ENCODE measurements at places on chromosomes 16 and 17.
A peak's percentile ranks its signal among the peaks of the same experiment; 100 is the strongest.

- DNase-seq = no peak
Measured at GRCh38 chr17:59367657-59368045, 36.2 kb downstream of the YPEL2 start.

- no peak for DNase-seq
Measured at GRCh38 chr16:12917653-12918052, 16.3 kb downstream of the SHISA9 start.

- no peak for DNase-seq
Measured at GRCh38 chr17:53191878-53192277, 630.8 kb upstream of the KIF2B start.

- no peak for DNase-seq
Measured at GRCh38 chr17:78137392-78138203, 7.0 kb downstream of the TMC8 start.

DNA sequence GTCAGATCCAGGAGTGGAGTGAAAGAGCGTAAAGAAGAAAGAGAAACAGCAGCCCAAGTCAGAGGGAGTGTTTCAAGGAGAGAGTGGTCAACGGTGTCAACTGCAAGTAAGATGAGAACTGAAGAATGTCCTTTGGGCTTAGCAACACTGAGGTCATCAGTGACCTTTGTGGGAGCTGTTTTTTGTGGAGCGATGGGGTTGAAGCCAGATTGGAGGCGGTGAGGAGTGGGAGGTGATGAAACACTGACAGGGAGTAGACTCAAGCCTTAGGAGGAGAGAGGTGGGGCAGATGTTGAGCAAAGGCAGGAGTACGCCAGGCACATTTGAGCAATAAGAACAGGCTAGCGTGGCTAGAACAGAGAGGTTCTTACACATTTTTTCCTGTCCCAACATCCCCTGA lies 103.7 kb upstream of the GNAO1 start:
- no peak for DNase-seq

- DNase-seq = no peak
Measured at GRCh38 chr17:28711723-28712031, at the start of gene PROCA1. Gene PROCA1 (minus strand): TSS chr17:28711888. CDS start chr17:28711660, 228 bp downstream.

- no peak for DNase-seq
Measured at GRCh38 chr17:8488901-8489300, 53.2 kb downstream of the NDEL1 start.

- no peak for DNase-seq
Measured at GRCh38 chr17:81039096-81039495, 4.1 kb downstream of the BAIAP2 start.

- DNase-seq = no peak
Measured at GRCh38 chr16:85293904-85294642, 181.8 kb upstream of the CIBAR2 start.

DNA sequence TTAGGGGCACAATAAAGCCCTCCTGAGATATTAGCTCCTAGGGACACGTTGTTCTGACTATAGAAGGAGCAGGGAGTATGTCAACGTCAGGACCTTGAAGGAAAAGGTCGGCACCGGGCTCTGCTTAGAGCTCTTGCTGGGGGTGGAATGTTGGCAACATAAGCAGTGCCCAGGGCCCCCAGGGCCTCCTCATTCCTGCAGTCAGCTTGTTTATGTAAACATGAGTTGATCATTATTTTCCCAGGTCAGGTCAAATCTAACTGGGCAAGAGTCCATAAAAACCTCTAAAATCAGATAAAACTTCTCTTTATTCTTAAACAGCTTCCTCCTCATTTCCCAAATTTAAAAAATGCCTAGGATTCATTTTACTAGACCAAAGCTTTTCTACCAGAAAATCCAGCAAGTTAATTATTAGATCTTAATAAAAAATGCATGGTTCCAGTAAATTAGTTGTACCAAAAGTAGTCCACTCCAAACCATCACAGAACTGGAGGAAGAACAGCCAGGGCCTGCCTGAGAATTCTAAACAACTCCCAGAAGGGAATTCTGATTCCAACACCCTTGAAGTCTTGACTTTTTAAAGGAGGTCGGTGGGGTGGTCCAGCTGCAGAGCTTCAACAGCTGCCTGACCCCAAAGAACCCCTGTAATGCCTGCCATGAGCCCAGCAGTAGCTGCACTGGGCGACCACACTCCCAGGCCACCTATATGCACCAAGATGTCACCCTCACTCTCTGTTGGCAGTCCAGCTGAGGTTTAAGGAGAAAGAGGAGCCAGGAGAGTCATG lies 54.3 kb downstream of the AMFR start:
- no peak for DNase-seq

- DNase-seq = no peak
Measured at GRCh38 chr17:33968350-33969044, 286.6 kb upstream of the CCL2 start.

DNA sequence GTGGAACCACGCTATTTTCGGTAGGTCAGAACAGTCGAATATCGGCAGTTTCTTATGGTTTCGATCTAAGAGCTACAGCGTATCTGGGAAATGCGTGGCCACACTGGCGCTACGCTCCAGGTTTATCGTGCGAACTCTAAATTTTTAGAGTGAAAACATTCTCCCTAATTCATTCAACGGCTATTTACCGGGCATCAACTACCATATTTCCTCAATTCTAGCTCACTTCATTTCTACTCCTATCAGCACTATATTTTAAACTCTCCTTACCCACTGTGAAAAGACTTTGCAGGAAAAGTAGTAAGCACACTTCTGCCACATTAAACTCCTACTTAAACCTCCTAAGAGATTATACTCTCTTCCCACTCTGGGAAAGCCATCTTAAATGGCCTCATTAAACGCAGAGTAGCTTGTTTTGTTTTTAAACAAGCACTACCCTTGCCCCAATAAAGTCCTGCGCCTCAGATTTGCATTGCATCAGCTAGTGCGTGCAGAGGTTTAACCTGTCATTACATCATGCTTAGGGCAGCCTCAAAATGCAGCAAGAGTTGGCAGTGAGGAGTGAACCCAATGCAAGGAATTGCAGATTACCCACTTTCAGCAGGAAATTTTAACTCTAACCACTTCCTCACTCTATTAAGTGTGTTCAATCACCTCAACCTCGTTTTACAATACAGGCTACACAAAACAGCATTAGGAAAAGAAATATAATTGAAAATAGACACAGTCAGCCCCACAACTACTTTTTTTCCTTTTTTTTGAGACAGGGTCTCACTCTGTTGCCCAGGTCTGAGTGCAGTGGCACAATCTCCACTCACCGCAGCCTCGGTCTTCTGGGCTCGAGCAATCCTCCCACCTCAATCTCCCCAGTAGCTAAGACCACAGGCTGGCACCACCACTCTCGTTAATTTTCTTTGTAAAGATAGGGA lies 18.8 kb downstream of the SIAH1 start:
- DNase-seq = no peak

- no peak for DNase-seq
Measured at GRCh38 chr16:52051414-52052172, 495.4 kb downstream of the TOX3 start.

DNA sequence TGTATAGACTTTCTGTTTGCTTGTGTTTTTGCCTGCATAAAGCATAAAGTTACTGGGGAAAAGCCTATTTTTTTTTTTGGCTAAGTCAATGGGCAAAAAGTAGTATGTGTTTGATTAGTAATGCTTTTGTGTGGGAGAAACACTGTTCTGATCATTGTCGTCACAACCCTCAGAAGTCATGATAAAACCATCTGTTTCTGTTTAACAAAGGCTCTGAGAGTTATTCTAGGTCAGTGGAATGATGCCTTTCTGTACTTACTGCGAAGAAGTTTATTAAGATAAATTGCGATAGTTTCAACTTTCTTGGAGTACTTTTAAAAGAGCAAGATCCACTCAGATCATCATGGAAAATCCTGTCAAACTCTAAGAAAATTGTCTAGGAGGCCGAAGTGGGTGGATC lies 80.9 kb downstream of the PRKCA start:
- no peak for DNase-seq

- no peak for DNase-seq
Measured at GRCh38 chr17:33201283-33201682, 91.8 kb downstream of the ASIC2 start.

GRCh38 chr17:903691-904481 lies 75.7 kb downstream of the NXN start:
- DNase-seq = no peak

GRCh38 chr17:21286909-21287702 lies 2.6 kb downstream of the MAP2K3 start:
- no peak for DNase-seq

DNA sequence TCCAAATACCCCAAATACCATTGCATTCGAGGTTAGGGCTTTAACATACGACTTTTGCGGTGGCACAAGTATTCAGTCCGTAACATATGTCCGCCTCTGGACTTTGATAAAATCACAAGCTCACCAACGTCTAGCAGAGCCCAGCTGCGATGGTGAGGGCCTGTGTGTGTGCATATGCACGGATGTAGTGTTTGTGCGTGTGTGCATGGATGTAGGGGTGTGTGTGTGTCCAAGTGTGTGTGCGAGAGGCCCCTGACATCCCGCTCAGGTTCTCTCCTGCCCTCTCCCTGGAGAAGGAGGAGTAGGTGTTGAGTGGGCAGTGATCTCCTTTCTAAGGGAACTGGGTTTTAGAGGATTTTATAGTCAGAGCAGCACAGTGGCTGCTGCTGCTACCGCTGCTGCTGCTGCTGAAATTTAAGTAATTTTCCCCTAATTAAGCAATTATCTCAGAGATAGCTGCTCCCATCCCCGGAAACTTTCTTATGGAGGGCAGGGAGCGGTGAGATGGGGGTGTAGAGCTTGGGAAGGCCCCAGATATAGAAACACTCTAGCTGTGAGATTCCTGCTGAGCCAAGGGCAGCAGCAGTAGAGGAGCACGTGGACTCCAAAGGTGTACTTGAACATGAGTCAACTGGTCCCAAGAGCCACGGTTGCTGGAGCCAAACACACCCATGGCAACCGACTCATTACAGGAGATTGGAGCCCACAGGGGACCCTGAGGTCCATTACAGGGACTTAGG lies 121.7 kb upstream of the SDK2 start:
- DNase-seq = no peak

DNA sequence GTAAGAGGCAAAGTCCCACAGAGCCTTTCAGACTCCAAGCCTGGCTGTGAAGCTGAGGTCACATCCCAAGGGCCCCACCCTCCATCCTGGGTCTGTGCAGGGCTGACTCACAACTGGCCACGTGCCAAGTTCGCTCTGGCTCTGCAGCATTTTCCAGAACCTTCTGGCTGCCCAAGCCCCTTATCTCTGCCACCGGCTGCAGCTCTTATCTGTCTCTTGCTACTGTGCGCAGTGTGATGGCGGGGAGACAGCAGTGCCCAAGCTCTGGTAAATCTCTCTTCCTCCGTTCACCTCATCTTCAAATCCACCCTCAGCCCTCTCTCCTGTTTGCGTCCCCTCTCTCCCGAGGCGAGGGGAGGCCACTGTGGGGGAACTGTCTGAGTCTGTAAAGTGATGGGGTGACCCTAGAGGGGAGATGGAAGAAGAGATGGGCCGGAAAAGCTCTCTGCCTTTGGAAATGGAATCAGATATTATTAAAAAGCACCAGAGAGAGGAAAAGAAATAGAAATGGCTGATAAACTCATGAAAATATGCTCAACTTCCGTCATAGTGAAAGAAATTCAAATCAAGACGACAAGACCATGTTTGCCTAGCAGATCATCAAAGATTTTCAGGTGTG lies 162.7 kb upstream of the CDC42EP4 start:
- no peak for DNase-seq

DNA sequence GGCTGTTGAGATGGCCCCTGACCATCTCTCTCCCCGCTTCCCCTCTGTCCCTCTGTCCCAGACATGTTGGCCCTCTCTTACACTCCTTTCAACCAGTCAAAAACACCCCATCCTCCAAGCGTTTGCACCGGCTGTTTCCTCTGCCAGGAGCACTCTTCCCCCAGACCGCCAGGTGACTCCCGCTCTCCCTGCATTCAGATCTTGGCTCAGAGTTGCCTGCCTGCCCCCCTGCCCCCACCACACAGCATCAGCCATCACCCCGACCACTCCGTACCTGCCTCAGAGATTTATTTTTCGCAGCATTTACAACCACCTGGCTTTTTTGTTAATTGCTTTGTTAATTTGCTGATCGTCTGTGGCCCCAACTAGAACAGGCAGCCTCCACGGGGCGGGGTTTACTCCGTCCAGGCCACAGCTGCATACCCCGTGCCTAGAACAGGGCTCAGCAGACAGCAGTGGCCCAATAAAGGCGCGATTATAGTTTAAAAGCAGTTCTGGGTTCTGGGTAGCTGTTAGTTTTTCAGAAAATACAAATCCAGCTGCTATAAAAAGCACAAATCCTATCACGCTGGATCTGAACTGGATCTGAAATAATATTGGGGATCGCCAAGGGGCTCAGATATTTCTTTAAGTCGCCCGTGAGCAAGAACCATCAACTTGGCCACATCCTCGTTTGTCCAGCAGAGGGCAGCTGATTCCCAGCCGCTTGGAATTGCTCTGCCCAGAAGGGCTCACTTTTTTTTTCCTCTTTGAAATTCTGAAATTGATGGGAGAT lies 173.6 kb downstream of the IRF8 start:
- peak; percentile 33 for DNase-seq

DNA sequence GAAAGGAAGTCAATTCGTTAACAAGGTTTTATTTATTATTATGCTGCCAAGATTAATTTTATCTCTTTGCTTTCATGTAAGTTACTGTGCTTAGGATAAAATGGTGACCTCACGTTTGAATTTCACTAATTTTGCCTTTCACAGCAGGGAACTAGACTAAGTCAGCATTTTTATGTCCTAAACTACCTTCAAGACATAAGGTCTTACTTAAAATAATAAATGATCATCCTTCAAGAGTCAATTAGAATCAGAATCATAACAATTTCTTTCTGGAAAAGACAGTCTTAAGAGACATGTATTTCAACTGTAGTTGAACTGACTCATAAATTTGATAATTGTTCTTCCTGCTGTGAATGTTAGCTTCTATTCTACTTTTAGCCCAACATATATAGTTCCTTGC lies 893.8 kb downstream of the KCNJ2 start:
- DNase-seq = no peak

DNA sequence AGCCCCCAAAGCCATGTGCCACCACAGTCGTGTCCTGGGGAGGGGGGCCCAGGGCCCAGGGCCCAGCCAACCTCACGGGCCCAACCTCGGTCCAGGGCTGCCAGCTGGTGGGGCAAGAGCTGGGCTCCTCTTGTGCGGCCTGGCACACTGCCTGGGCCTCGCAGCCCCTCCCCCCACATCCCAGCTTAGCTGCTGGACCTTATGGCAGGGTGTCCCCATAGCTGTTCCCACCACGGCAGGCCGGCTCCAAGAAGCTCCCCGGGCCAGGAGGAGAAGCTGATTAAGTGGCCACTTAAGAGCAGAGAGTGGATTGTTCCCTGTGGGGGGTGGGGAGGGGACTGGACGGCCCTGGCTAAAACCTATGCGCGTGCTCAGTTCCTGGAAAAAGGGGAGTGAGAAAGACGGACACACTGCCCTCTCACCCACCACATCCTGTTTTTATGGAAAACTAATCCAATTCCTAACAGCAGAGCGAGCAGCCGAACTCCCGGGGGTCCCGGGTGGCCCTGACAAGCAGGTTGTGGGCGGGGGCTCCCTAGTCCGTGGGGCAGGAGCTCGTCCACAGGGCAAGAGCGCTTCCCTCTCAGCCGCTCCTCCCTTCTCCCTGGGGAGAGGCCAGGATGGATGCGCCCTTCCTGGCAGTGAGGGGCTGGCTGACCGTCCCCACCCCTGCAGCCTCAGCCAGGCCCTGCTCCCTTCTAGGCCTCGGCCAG lies 16.8 kb downstream of the PIEZO1 start:
- DNase-seq = peak; percentile 54

GRCh38 chr17:63279498-63280230 lies 166.4 kb downstream of the CYB561 start:
- no peak for DNase-seq

GRCh38 chr17:42531455-42532354 lies 4.3 kb upstream of the NAGLU start:
- peak; percentile 37 for DNase-seq

GRCh38 chr16:23209606-23210005 lies 27.1 kb downstream of the SCNN1G start:
- DNase-seq = no peak

- no peak for DNase-seq
Measured at GRCh38 chr16:83145297-83145696, 518.5 kb downstream of the CDH13 start.
